ENCODE measurements at places on chromosomes 6 and 20.

GRCh38 chr20:51525241-51526105 lies 17.0 kb downstream of the NFATC2 start:
- DNase-seq = peak; percentile 43

DNA sequence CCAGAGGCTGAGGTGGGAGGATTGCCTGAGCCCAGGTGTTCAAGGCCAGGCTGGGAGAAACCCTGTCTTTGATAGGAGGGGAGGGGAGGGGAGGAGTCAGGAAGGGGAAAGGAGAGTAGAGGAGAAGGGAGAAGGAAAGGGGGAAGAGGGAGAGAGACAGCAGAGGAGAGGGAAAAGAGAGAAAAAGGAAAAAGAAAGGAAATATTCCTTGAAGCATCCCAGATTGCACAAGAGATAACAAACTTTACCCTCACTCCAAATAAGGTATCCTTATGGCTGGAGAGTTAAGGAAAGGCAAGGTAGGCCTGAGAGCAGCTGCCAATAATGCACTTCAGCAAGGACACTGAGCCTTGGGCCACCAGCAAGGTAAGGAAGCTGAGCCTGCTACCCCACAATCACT lies 166.3 kb upstream of the SLC22A16 start:
- no peak for DNase-seq

DNA sequence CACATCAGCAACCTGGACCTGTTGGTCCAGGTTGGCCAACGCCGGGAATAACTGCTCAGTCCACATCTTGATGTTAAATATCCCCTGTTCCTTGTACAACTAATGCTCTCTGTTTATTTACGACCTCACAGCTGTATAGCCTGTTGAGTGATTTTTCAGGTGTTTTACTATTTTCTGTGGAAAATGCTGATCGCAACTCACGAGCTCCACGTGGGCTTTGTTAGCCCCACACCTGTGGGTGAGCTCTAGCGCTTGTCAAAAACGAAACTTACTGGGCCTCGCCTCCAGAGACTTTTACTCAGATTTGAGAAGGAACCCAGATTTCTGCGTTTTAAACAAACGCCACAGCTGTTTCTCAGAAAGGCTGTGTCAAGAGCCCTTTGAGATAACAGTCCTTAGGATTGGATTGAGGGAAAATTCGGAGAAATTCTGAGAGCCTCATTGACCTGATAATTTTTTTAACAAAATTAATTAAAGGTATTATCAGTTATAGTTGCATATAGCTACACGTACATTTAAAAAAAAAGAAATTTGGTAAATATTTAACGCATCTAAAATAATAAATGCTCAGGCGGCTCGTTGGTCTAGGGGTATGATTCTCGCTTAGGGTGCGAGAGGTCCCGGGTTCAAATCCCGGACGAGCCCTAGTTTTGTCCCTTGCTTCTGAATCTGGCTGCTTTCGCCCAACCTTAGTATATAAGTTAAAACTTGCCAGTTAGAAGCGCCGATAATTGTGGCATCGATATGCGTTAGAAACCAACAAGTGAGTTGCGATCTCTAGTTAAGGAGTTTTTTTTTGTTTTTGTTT lies 16.7 kb downstream of the HMGN4 start:
- DNase-seq = peak; percentile 68

DNA sequence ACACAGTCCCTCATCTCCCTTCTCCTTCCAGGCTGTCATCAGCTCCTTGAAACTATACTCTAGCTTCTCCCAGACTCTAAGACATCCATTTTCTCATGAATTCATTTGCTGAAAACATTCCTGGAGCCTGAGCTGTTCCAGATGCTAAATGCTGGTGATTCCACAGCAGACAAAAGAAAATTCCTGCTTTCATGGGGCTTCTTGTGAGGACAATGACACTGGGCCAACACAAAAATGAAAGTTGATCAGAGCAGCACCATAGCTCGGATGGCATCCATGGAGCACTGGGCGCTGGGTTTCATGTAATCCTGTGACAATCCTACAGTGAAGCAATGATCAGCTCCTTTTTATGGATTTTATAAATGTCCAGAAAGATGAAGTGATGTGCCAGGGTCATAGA lies 47.4 kb upstream of the STX16 start:
- DNase-seq = no peak

DNA sequence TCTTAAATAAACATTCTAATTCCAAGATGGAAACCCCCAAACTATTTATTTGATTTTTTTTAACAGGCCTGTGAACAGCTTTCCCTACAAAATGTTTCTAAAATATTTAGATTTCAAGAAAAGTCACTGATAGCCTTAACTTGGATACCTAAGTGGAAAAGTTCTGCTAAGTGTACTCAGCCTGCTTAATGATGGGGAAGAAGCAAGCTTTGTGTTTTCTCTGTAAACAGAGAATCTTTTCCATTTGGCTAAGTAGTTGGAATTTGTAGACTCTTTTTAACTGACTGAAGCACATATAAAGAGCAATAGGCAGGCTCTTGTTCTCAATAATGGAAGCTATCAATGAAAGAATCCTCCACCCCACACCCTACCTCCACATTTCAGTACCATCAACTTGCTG lies 108.2 kb downstream of the KIF6 start:
- no peak for DNase-seq

- no peak for DNase-seq
These were observed 57.1 kb upstream of the CEP162 start for GRCh38 chr6:84284428-84285049.

DNA sequence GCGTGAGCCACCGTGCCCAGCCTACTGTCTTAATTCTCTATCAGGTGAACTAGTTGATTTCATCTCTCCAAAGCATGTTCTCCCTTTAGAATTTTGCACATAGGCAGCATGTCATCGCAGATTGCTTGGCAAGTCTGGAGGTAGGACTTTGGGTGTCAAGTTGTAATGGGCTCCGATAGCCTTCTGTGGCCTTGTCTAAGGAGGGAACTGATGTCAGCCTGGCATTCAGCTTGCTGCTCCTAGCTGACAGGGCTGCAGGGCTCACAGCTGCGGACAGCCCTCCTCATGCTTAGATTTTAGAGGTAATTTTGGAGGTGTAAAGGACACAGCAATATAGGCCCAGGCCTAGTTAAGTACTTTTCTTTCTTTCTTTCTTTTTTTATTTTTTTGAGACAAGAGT lies 11.3 kb downstream of the CHMP4B start:
- no peak for DNase-seq
